ENCODE measurements at places on chromosomes 13 and 19.

DNA sequence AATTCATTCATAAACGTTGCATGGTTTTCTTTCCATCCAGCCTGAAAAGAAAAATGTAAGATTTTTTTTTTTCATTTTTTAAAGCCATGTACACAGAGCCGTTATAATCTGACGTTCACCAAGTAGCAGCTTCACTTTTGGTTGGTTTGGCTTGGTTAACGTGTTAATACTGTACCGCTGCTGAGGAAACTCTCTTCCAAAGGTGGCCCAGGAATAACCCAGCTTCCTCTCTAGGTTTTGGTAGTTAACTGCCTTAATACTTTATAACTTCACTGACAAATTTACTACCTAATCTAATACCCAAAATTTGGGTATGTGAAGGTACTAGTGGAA is 1.7 kb downstream of the INTS6 start:
- DNase-seq: no peak

GRCh38 chr13:77728265-77729125 is 31.0 kb downstream of the SLAIN1 start:
- DNase-seq: no peak

DNA sequence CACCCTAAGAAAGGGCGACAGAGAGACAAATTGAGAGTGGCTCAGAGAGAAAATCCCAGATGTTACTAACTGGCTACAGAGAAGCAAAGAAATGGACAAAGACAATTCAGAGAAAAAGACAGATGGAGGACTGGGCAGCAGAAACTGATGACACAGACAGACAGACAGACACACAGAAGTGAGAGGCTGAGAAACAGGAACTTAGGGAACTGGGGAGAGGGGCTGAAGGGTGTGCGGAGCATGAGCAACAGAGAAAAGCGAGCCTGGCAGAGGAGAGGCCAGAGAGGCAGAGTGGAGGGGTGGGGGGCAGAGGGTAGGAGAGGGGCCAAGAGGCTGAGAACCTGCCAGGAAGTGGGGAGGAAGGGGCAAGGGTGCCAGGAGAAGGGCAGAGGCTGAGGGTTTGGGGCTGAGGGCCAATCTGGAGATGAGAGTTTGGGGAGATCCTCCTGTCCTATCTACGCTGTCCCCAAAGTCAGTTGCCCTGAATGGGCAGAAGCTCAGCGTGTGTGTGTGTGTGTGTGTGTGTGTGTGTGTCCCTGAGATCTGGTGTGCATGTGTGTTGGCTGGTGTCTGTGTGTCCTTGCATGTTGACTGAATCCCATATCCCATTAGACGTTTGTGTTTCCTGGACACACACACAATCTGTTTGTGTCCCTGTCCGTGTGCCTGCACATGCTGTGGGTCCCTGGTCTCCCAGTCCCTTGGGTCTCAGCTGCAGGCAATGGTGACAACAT is 5.6 kb upstream of the ERFL start:
- no peak for DNase-seq

DNA sequence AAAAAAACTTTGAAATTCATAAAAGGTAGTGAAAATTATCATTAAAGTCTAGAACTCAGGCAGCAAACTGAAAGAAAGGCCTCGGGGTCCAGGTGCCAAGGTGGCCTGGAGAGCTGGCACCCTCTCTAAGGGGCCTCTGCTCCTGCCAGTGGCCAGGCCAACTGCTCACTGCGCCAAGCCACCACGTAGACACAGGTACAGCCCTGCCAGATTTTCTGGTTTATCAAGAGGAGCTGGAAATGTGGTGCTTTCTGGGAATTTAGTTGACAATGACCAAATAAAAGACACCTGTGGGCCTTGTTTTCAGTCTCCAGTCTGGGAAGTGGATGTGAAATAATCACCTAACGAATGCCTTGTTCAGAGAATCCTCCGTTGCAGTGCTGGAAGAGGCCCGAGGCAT is 22.8 kb downstream of the ZNF574 start:
- DNase-seq: no peak

DNA sequence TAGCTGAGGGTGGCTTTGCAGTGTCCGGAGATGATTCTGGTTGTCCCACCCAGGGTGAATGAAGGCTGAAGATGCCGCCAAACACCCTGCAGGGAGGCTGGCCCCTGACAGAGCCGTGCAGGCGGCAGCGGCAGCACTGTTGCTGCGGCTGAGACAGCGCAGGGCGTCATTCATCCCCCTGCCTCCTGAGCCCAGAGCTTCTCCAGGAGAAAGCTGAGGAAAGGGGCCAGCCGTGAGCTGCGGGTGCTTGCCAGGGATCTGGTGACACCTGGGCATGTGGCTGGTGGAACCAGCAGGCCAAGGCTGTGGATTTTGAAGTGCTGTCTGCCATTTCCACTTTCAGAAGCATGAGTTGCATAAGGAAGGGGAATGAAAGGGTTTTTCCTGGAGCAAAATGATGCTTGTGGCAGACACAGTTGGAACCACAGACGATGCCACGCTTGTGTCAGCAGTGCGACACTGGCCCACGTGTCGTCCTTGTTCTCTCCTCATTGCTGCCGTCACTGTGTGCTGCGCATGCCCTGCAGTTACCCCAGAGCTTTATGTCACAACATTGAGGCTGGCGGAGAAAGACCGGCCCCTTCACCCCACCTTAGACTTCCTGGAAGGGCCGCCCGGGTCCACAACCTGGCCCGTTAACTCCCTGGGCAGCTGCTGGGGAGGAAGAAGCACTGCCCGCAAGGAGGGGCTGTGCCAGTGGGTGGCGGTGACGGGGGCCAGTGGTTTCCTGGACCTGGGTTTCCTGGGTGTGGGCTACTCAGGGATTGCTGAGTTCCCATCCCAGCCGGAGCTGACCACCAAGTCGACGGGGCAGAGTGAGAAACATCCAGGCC is 22.7 kb downstream of the TFDP1 start:
- no peak for DNase-seq

DNA sequence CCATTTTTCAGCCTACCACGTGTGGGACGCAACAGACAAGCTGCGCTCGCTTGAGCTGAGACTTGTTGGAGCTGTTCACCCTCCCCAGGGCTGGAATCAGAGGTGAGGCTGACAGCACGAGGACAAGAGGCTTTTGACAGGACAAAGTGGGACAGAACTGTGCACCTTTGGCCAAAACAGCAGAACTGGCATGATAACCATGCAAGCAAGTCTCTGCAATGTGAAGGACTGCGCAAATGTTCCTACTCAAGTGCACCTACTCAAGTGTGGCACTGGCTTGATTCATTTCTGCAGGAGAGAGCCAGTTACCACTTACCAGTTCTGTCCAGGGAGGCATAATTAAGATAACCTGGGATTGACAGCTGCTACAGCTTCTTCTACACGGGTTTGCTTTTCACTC is 62.2 kb upstream of the TM9SF2 start:
- DNase-seq: no peak

- no peak for DNase-seq
These were observed 56.2 kb upstream of the RFC3 start for GRCh38 chr13:33761740-33762139.
